ENCODE measurements at places on chromosomes 4 and X.

DNA sequence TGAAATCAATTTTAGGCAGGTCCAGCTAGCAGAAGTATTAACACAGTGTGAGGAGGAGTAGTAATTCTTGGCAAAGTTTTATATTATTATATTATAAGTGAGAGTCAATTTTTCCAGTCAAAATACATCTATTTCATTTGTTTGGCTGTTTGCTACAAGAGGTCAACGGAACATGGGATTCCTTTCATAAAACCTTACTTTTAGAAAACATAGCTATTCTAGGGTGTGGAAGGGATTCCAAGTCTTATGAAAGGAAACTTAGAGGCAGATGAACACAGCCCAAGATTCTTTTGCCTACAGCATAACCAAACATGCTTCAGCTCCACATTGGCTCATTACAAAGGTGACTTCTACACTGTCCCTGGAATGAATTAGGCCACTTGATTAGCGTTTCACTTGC lies 29.9 kb upstream of the PCDH19 start:
- no peak for DNase-seq

DNA sequence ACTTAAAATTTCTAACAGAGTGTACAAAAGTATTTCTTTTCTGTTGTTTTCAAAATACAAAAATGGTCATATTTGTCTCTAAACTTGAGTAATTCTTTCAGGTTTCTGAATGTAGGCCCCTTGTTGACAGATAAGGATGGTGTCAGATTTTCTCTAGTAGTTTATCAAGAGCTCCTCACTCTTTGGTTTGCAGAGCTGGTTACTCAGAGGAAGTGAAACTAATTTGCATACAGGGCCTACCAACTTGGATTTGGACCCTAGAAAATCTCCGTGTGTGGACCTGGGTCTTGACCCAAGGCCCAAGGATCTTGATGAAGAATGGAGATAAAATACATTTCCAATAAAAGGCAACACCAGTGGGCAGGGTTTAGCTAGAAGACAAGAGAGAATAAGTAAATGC lies 433 bp upstream of the ADH6 start:
- DNase-seq = no peak

GRCh38 chr4:7134737-7135388 lies 57.5 kb upstream of the SORCS2 start:
- no peak for DNase-seq

DNA sequence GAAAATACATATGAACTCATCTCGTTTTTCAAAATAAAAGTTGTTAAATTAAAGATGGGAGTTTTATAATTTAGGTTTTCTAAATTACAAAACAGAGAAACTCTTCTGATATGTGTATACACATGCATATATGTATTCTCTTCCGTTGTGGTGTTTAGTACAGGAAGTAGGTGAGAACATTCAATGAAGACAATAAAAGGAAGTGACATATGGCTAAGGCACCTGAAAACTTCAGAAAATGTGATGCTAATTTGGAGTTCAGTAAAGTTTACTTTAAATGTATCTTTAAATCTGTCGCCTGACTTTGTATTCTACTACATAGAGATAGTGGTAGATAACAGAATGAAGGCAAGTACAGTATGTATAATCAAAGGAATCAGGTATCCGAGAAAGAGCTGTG lies 33.5 kb upstream of the ITM2A start:
- no peak for DNase-seq

DNA sequence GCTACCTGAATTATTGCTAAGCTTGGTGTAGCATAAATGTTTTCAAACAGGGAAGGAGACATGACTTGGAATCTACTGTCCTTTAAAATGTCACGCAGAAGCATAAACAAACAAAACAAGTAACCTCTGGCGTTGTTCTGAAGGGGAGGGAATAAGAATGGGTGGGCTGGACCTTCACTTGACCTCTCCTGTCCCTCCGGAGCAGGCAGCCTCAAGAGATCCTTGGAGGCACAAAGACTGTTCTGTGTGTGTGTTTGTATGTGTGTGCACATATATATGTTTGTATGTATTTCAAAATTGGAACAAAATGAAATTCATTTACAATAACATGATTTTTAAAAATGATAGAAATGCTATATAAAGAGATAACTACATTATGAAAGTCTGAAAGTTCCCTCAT lies 91.3 kb upstream of the DCLK2 start:
- no peak for DNase-seq
